Skin of body (tissue), 3 donors: ENCODE measurements at places on chromosomes 5 and 9. TPM values are rescaled to one million over a fixed set of nuclear protein-coding genes. Genes with fewer than 3 reads are reported as not detected.
A peak's percentile ranks its signal among the peaks of the same experiment; 100 is the strongest.

Gene GFI1B
- total RNA-seq: 0.59 TPM

Gene MFAP3
- 67.9 TPM for total RNA-seq

Gene CATSPER3
- not detected for total RNA-seq

Gene PCDHGB3
- total RNA-seq: 4.3 TPM

- peak; percentile 16 for DNase-seq
These were observed 26.3 kb upstream of the FREM1 start for GRCh38 chr9:14936491-14936890.

- DNase-seq: no peak
These were observed 42.1 kb downstream of the LRRTM2 start for GRCh38 chr5:138833080-138833479.

DNA sequence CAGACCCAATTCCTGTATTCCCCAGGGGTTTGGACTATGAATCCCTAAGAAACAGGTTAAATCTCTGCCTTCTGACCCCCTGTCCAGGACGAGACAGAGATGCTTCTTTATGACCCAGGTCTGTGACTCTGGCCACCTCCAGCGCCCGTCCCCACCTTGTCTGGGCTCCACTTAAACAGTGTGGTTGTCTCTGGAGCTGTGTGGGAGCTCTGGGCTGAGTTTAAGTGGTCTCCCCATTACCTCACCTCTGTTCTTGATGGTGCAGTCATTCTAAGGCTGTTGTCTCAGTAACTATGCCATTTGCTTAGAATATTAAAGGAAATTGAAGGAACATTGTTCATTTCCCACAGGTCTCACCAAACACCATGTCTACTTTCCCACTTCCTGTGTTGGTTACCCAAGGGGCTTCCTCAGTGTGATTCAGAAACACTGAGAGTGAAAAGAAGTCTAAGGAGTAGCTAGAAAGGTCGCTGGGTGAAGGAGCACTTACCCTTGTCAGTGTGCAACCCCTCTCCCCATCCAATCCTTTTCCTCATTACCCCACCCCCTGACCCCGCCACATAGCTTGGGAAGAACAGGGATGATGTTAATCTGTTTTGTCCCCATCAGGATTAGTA, 127.8 kb upstream of the CKMT2 start:
- no peak for DNase-seq

GRCh38 chr5:50564558-50564957, 101.9 kb upstream of the PARP8 start:
- no peak for DNase-seq

GRCh38 chr5:69091771-69092170, 2.0 kb upstream of the SLC30A5 start:
- no peak for DNase-seq

DNA sequence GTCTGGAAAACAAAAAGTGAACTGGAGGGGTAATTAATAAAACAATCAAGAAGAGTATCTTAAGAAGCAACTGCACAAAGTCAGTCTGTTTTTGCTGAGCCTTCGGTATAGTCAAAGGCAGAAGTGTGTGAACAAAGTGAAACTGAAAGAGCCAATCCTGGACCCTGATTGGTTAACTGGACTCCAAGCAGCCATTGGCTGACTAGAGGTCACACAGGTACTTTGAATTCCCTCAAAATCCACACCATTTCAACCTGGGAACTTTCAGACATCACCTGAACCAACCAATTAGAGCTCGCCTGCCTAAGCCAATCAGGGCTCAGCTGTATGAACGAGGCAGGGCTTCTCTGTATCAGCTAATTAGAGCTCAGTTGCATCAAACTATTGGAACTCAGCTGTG, 286.7 kb downstream of the TLE4 start:
- DNase-seq: no peak

DNA sequence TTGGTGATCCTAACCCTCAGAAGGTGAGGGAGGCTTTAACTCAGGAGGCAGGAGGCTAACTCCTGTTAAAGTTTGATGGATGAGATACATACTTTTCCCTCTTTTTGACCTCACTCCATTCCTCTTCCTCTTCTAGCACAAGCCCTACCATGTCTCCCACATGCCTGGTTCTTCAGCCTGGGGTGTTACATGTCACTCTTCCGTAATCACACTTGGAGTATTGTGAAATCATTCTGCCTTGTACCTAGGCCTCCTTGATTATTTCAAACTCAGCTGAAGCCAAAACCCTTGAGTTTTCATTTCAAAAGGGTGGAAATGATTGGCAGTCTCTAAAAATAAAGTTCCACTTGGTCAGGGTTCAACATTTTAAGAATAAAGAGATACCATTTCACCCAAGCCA, 1.8 kb downstream of the PLAC8L1 start:
- DNase-seq: no peak

DNA sequence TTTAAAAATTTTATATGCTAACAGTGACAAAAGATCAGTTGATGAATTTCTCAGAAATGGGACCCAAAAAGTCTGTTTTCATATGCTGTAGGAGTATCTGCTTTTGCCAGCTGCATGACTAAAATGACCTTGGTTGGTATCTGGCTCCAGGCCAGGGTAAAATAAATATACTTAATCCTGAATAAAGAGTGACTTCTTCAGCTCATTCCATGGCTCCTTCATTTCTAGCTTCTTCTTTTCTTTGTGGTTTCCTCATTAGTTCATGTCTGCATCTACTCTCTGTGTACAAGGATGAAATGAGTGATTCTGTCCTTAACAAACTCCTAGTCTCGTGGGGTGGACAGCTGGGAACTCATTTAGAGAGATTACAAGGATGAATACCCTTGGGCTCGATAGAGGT, 36.0 kb downstream of the RCL1 start:
- DNase-seq: no peak
